ENCODE measurements at places on chromosomes 2 and 18.

GRCh38 chr2:17398770-17399169 lies 119.5 kb downstream of the RAD51AP2 start:
- no peak for DNase-seq

DNA sequence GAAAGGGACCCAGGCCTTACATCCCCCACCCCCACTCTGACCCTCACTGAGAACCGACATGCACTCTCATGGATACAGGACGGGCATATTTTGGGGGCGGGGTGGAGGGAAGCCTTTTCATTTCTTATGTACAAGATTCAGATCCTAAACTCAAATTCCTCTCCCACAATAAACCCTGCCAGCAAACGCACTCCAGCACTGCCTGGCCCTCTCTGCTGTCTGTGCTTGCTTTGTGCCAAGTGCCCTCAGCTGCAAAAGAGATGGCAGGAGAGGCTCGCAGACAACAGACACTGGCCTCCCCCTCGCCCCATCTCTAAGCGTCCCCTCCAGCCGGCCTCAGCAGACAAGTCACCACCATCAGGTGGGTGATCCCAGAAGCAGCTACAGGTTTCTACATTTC lies 42.4 kb downstream of the FAM168B start:
- no peak for DNase-seq

GRCh38 chr18:27577265-27577664 lies 392.2 kb upstream of the CHST9 start:
- DNase-seq = no peak

DNA sequence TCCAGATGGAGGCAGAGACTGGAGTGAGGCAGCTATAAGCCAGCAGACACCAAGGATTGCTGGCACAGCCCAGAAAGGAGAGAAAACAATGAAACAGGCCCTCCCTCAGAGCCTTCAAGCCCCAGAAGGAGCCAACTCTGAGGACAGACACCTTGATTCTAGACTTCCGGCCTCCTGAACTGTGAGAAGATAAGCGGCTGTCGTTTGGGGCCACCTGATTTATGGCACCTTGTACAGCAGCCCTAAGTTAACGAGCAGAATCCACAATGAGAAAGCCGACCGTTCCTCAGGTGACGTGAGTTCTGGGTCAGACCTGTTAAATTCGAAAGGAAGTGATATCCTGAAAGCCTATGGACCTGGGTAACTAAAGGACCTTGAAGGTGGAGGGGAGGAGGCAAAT lies 7.3 kb upstream of the CNDP2 start:
- DNase-seq = no peak

GRCh38 chr2:174058026-174058425 lies 92.9 kb upstream of the SP3 start:
- DNase-seq = no peak

DNA sequence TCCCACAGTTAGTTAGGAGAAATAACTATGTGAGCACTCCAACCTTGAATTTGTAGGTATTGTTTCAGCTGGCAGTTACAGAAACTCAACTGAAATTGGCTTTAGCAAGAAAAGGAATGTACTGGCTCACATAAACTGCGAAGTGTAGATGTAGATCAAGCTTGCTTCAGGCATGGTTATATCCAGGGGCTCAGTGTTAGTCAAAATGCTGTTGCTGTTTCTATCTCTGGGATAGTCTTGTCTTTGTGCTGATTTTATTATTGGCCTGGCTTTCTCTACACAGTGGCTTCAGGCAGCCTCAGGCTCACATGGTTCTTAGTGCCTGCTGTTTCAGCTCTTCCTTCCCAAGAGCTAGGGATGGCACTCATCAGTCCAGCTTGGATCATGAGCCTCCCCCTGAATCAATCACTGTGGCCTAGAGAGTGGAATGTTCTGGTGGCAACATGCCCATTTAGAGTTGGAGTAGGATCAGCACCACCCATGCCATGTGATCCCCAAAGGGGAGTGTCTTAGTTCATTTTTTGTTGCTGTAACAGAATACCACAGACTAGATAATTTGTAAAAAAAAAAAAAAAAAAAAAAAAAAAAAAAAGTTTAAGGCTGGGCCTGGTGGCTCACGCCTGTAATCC lies 69.1 kb upstream of the FOXI3 start:
- no peak for DNase-seq

DNA sequence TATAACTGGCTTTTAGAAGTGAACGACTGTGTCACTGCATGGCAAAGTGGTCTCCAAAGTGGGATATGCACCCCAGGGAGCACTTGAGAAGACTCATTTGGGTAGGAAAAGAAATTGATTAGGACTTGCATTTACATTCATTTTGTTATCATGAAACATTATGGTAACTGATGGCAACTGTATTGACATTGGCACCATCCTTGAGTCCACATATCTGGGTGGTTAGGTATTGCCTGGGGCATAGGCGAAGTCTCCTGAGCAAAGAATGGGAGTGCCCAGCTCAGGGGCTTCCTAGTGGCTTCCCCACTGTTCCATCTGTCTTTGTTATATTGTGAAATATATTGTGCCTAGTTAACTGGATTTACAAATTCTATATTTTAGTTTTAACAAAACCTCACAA lies 29.2 kb downstream of the SPATS2L start:
- no peak for DNase-seq

GRCh38 chr18:6366776-6367175 lies 47.9 kb downstream of the L3MBTL4 start:
- DNase-seq = no peak

DNA sequence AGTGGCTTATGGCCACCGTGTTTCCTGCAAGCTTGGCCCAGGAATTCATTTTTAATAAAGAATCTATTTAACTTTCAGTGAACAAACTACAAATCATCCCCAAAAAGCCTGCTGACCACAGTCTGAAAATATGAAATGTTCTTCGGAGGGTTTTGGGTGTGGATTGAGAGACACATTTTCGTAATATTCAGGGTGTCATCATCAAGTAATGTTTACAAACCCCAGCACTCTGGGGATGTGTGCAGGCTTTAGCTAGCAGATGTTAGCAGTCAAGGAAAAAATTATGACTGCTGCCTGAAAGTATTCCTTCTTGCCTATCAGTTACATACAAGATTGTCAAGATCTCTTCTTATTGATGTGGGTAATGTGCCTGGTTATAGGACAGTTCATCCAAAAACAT lies 143.9 kb upstream of the FN1 start:
- no peak for DNase-seq

DNA sequence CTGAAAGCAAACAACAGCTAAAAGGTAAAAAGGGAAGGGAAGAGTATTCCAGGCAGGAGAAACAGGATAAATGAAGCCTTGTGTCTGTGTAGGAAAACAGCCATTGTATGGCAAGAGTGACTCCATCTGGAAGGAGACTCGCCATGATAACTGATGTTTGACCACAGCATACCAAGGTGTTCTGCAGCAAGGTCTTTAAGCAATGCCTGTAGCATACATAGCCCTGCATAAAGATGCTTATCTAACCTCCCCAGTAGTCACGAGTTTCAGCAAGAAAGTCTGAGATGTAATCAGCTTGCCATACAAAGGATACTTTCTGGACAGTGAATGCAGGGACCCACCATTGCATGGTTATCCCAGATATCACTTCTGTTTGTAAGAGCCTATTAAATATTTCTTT lies 11.9 kb upstream of the CCNT2 start:
- DNase-seq = no peak

DNA sequence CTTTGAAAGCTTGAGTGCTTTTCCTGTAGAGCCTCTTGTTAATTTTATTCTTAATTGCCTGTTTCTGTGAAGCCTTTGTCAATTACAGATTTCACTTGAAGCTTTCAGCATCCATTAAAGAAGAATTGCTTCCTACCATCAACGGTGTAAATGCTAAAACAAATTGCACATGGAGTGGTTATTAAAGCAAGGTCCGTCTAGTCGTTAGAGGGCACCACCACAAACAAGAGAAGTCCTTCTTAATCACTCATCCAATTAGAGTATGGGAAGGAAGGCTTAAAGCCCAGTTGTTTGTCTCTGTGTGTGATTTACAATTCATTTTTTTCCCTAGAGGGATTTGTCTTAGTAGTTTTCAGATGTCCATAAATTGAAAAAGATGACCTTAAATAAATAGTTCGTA lies 1.6 kb downstream of the KCNJ3 start:
- DNase-seq = no peak

DNA sequence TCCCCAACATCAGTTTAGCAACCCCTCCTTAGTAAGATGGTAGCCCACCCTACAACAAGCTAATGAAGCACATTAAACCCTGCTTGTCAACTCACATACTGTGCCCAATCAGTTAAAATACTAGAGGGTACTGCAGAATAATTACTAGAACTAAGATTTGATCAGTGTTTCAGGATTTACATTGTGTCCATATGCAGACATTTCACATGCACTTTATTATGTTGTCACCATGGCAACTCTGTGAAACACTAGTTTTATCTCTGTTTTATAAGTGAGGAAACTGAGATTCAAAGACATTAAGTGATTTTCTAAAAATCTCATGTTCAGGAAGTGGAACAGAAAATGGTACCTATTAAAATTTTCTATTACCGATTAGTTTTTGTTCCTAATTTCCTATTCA lies 61.7 kb downstream of the CYBRD1 start:
- no peak for DNase-seq

DNA sequence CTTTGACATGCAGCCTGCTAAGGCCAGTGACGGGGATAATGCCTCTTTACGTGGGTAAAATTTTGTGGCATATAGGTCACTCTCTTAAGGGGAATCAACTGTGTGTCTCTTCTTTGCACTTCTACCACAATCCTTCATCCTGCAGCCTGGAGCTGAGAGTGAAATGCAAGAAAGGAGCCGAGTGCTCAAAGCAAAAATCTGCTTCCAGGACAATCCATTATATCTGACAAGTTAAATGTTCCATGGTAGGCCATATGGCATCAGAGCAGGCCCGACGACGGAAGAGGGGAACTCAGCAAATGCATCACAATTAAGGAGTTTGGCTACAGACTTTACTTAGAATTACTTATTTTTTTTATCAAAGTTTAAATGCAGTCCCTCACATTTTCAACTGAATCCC lies 171.2 kb downstream of the TCF4 start:
- DNase-seq = no peak

GRCh38 chr2:167438206-167438605 lies 549.9 kb downstream of the XIRP2 start:
- DNase-seq = no peak

DNA sequence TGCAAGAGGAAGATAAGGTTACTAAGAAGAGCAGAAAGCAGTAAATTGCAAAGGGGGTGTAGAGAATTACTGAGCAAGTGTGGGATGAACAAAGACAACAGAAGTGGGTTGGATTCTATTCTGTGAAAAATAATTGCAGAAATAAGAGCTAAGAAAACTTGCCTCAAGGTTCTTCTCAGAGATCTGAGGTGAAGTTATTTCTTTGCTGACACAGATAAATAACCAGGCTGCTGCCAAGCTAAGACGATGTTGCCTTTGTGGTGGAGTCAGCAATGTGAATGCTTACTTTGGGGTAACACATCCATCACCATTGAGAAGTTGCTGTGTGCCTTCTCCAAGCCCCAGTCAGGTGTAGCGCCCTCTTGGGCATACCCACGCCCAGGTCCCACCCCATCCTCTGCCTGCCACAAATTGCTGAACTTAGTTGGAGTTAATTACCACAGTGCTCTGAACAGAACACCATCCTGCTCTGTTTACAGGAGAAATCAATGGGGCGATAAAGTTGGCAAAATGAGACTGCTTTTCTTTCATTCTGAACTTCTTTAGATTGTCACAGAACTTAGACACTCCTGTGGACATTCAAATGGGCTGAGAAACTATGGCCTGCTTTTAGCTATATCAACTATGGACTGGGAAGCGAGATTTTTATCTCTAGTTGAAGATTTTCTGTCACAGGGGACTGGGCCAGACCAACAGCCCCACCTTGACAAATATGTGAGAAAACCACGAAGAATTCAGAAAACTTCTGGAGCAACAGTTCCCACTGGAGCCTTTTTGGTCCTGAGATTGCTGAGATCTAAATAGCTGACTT lies 283.6 kb downstream of the TMX3 start:
- no peak for DNase-seq

GRCh38 chr2:102622646-102623045 lies 3.3 kb downstream of the SLC9A2 start:
- no peak for DNase-seq

DNA sequence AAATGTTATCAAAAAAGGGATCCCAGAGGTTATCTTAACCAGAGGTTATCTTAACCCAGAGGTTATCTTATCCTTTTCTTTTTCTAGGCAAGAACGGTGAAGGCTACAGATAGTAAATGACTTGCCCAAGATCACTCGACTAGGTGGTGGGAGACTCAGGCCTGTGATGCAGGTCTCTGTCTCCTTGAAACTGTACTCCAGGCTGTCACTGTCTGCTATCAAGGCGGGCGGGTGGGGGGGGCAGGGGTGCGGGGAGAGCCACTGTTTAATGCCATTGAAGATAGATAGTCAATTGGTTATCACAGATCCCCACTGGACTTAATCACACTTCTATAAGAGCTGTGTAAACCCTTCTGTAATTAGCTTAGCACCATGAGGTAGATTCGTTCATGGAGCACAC lies 315.9 kb upstream of the TCF4 start:
- DNase-seq = no peak

DNA sequence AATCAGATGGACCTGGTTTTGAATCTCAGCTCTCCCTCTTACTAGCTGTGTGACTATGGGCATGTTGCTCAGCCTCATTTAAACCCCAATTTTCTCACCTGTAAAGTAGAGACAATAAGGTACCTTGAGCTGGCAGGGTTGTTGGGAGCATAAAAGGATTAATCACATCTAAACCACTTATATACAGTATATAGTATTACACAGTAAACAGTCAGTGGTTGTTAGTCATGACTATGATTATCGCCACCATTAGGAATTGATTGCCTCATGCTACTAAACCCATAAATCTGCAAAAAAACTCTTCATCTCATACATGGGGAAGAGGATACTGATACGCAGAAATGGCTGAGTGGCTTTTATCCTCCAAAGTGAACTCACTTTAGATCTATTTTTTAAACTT lies 65.8 kb downstream of the INO80D start:
- no peak for DNase-seq

- no peak for DNase-seq
These were observed 259 bp downstream of the NPAS2 start for GRCh38 chr2:100820273-100820522.

GRCh38 chr2:239523954-239524330 lies 123.1 kb upstream of the HDAC4 start:
- no peak for DNase-seq
